ENCODE measurements at places on chromosomes 4 and X.
A peak's percentile ranks its signal among the peaks of the same experiment; 100 is the strongest.

- no peak for DNase-seq
These were observed 919.6 kb upstream of the DIAPH2 start for GRCh38 chrX:95764972-95765451.

GRCh38 chrX:125810856-125811255 is 355.2 kb downstream of the DCAF12L2 start:
- DNase-seq, result no peak

- DNase-seq, result no peak
These were observed 146.4 kb upstream of the DIAPH2 start for GRCh38 chrX:96538104-96538725.

DNA sequence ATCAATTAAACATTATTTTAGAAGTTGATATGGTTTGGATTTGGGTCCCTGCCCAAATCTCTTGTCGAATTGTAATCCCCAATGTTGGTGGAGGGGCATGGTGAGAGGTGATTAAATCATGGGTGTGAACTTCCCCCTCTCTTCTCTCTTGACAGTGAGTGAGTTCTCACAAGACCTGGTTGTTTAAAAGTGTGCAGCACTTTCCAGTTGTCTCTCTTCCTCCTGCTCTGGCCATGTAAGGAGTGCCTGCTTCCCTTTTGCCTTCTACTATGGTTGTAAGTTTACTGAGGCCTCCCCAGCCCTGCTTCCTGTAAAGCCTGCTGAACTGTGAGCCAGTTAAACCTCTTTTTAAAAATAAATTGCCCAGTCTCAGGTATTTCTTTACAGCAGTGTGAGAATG is 141.4 kb downstream of the GALNTL6 start:
- DNase-seq, result no peak

- DNase-seq, result no peak
These were observed 32.0 kb downstream of the ELF2 start for GRCh38 chr4:139144911-139145551.

- DNase-seq, result peak; percentile 73
These were observed 47.0 kb upstream of the MID1IP1 start for GRCh38 chrX:38754102-38754790.

DNA sequence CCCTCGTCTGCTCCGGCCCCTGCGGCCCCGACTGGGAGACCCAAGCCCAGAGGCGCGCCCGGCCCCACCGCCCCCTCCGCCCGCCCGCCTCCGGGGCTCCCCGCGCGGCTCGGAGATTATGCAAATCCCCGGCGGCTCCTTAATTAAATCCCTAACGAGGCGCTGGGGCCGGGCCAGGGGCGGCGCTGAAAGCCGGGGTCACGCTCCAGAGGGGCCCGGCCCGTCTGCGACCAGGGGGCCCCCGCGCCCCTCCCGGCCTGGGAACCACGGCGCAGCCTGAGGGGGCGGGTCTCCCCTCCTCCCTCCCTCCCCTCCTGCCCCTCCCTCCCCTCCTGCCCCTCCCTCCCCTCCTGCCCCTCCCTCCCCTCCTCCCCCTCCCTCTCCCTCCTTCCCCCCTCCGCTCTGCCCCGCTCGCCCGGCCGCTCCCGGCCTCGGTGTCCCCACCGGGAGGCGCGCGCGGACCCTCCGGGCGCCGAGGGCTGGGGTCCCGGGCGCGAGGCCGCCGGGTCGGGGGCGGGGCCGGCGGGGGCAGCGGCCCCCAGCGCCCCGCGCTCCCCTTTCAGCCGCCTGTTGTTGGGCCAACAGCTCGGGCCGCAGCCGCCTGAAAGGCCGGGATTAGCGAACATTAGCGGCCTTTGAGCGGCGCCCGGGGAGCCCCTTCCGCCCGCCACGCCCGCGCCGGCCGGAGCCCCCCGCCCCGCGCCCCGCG is 25.9 kb upstream of the FGFR3 start:
- no peak for DNase-seq

DNA sequence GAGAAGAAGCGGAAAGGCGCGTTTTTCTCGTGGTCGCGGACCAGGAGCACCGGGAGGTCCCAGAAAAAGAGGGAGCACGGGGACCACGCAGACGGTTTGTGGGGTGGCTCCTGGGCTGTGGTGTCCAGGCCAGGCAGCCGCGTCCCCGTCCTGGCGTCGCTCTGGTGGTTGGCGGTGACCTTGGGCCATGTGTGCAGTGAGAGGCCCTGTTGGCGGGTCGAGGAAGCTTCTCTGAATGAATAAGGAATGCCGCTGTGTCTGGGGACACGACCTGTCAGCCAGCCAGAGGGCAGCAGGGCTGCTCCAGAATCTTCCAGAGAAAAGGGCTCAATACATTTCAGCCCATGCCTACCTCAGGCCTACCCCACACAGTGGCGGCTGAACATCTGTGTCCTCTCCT is 24.3 kb upstream of the HGFAC start:
- DNase-seq, result no peak

DNA sequence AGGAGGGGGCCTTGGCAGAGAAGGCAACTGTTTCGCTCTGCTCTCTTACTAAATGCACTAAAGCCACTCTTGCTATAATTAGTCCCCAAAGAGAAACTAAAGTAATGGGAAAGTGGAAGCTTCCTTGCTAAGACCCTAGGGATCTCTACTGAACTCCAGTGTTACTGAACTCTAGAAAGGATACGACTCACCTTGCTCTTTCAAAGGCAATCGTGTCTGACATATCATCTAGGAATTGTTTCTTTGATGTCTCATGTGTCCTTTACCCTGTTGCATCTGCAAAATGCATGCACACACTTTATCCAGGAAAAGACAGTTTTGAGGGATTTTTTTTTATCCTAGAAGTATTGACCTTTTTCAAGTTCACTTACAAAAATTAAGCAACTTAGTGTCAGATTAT is 148.1 kb upstream of the FAM9B start:
- DNase-seq, result no peak

- peak; percentile 68 for DNase-seq
These were observed 319 bp downstream of the DRP2 start for GRCh38 chrX:101219864-101220346.

DNA sequence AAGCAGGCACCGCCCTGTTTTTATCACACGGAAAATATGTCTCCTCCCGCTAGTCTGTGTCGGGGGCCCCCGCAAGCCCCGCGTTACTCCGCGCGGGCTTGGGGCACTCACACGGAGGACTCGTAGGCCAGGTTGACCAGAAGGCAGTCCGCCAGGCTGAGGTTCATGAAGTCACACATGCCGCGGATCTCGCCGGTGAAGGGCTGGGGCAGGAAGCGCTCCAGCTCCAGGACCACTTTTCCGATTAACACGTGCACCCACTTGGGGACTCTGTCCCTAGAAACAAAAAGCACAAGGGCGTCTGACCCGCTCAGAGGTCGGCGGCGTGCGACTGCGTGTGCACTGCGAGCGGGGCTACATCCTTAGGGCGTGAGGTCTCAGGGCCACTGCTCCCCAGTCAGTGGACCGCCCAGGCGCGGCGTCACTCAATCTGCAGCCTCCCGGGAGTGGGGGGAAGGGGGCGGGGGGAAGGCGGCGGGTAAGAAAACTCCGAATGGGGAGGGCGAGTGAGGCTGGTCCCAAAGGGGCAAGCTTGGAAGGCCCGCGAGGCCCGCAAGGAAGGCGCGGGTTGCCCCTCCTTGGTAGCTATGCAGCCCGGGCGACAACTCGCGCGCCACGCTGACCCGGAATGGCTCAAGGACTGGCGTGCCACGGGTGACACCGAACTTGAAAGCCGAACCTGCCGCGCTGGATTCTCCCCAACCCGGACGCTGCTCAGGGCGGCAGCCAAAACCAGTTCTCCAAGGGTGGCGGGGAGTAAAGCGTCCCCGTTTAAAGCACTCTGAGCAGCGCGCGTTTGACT is 722 bp downstream of the NAAA start:
- peak; percentile 20 for DNase-seq

GRCh38 chr4:162265802-162266201 is 102.0 kb upstream of the FSTL5 start:
- DNase-seq, result no peak

DNA sequence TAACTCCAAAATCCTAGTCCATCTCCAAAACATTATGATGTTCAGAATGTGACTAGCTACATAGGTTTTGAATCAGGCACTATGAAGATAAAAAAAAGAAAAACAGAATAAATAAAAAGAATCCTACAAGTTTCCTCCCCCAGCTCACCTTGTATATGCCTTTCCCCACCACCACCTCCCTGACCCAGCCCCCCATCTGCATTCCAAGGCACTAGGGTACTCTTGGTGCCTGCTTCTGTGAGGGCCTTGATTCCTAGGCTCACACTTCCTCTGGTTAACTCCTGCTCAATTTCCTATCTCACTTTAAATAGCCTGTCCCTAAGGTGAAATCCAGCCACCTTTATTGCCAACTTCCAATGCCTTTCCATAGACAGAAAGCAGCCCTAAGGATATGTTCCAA is 178.7 kb upstream of the ATOH1 start:
- DNase-seq, result no peak

DNA sequence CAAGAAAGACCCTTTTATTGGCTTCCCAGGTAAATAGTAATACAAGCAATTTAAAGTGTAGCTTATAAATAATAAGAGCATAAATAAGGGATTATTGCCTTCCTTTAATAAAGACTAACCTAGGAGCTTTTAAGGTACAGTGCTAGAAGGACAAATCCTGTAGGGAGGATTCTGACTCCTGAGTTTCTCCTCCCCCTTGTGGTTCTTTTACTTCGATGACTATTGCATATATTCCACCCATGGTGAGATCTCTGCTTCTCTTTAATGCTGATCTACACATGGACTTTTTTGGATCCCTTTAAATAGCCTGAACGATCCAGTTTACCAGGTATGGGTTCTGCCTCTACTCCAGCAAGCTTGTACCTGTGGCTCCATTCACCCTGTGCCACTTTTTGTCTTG is 2.5 kb downstream of the GALNT7 start:
- peak; percentile 5 for DNase-seq

GRCh38 chr4:176760471-176760870 is 32.3 kb downstream of the VEGFC start:
- DNase-seq, result no peak

GRCh38 chr4:8085491-8086117 is 73.0 kb downstream of the ABLIM2 start:
- DNase-seq, result no peak

GRCh38 chr4:23384741-23385140 is 505.1 kb downstream of the PPARGC1A start:
- no peak for DNase-seq

GRCh38 chrX:85988353-85988752 is 59.0 kb downstream of the CHM start:
- DNase-seq, result no peak

DNA sequence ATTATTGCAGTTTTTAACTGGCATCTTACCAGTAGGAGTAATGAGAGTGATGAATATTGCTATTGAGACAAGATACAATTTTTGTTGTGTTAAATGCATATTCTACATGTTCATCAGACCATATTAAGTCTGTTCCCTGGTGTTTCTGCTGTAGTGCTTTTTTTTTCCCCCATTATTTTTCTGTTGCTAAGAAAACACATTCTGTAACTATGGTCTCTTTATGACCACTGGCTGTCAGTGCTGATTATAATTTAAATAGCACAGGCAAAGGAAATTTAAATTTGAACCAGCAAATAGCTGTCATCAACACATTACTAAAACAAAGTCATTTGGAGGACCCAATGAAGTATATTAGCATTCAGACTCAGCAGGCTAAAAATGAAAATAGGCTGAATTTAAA is 98.3 kb upstream of the ANKRD50 start:
- no peak for DNase-seq

DNA sequence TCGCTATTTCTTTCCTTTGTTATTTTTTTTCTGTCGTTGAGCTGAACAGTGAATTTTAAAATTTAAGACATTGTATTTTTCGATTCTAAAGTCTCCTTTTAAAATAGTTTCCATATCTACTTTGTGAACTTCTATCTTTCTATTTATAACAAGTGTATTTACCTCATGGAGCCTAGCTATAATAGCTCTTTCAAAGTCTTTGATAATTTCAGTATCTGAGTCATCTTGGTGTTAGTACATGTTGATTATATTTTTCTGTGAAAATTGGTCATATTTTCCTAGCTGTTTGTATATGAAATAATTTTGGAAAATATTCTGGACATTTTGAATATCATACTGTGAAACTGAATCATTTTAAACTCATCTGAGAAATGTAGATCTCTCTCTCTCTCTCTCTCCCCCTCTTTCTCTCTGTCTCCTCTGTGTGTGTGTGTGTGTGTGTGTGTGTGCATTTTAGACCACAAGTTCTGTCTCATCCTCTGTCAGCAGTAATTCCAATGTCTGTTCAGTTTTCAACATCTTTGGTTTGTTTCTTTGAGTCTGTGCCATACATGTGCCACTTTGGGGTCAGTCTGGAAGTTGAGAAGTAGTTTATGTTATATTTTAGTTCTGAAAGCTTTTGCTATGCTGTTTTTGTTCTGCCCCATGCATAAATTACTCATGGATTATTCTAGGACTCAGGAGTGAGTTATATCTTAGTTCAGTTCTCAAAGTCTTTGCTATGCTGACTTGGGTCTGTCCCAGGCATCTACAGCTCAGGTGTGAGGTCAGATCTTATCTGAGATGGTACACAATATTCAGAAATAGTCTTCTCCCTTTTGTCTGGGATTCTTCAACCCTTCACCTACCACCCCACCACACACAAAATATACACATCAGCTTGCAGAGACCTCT is 366.4 kb upstream of the CASK start:
- no peak for DNase-seq

DNA sequence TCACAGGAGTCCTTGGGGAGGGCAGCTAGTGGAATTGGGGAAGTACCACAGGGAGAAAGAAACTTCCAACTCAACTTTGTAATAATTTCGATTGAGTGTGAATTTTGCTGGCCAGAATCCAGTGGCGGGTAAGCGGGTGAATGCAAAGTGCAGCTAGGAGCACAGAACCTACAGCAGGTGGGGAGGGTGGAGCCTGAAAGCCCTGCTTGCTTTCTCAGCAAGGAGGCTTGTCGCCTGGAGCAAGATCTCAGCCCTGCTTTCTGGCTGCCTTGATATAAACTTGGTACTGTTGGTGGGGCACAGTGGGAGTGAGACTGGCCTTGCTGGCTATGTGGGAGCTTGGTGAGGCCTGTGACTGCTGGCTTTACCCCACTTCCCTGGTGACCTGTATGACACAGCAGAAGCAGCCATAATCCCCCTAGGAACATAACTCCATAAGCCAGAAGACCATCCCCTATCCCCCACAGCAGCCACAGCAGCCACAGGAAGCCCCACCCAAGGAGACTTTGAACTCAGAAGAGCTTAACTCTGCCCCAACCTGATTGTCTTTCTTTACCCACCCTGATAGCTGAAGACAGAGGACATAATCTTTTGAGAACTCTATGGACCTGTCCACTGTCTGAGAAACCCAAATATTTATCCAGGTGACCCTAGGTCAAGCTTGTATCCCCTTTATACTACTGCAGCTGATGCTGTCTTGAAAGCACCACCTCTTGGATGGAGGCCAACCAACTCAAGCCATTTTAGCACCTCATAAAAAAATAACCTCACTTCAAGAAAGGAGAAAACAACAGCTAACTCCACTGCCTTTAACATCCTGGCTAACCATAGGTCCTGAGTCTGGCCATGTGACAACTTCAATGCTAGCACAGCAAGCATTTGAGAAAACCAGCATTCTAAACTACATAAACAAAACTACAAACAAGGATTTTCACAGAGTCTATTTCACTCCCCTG is 87.2 kb upstream of the PDE5A start:
- no peak for DNase-seq

- DNase-seq, result no peak
These were observed 135.2 kb downstream of the PDE5A start for GRCh38 chr4:119493419-119493818.

All from NCI-H2227 treated with DMSO at 0.1 percent for 48 hours (cell line).